Activated CD8-positive, alpha-beta memory T cell treated with anti-CD3 and anti-CD28 coated beads for 1 hour (primary cell): ENCODE measurements at places on chromosomes 7 and 10.

- no peak for DNase-seq
Observed at GRCh38 chr7:15461576-15461975, 100.2 kb downstream of the AGMO start.

DNA sequence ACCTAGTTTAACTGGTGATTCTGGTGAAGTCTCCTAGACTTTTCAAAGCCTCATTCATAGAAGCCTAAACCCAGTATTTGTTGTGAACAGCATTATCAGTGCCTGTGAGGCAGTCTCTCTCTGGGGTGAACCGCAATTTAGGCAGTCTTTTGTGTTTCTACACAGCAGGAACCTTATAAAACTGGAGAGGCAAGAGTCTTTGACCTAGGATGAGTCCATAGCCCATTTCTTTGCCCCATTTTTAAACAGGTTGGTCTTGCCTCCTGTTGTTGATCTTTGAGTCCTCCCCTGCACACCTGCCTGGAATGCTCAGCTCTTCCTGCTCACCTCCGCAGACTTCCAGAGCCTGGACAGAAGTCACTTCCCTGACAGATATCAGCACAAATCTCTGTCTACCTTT, 51.2 kb upstream of the NRP1 start:
- no peak for DNase-seq

- no peak for DNase-seq
Observed at GRCh38 chr10:82814635-82815034, 939.6 kb downstream of the NRG3 start.

DNA sequence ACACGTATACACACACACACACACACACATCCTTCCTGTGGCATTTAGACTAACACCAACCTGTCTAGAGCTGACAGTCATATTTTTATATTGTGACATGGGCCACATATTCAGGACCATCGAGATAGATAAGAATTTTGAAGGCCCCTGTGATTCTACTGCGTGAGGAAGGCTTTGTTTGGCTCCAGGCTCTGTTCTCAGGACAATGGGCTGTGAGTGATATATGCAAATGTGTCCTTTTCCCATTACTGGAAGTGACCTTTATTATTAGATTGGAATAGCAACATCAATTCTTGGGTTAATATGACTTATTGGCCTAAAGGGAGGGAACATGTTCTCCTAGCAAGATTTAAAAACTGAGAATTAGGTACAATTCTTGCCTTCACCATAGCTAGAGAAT, 156.1 kb downstream of the SPAG6 start:
- no peak for DNase-seq

DNA sequence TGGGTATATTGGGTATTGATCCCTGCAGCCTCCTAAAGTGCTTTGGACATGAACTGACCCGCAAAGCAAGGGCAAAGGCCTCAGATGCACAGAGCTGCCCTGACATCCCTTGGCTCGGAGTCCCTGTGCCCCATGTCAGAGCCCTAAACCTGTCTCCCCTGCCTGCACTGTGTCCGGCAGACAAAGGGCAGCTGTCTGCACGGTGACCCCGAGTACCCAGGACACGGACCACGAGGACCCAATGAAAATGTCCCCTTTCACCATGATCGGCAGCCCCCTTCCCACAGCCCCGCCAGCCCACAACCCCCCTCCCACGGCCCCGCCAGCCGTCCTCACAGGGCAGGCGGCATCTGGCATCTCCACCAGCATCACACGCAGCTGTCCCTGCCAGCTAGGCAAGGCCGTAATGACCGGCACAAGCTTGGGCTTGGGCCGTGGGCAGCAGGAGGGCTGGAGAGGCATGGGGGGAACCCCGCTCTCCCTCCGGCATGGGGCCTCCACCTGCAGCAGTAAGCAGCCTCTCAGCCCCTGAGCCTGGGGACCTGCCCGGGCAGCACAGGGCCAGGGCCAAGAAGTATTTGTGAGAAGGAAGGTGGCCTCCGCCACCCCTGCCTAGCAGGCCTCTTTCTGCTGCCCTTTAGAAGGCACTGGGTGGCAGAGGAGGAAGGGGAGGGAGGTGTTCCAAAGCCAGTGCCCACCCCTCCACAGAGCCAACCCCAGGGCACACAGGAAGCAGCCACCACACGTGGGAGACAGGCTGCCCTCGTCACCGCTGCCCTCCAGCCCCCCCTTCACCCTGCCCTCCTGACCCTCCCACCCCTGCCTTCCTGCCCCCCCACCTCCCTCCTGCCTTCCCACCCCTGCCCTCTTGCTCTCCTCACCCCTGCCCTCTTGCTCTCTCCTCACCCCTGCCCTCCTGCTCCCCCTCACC, 10.1 kb downstream of the NUDT1 start:
- no peak for DNase-seq

GRCh38 chr10:82874671-82875070, 999.7 kb downstream of the NRG3 start:
- DNase-seq: no peak

DNA sequence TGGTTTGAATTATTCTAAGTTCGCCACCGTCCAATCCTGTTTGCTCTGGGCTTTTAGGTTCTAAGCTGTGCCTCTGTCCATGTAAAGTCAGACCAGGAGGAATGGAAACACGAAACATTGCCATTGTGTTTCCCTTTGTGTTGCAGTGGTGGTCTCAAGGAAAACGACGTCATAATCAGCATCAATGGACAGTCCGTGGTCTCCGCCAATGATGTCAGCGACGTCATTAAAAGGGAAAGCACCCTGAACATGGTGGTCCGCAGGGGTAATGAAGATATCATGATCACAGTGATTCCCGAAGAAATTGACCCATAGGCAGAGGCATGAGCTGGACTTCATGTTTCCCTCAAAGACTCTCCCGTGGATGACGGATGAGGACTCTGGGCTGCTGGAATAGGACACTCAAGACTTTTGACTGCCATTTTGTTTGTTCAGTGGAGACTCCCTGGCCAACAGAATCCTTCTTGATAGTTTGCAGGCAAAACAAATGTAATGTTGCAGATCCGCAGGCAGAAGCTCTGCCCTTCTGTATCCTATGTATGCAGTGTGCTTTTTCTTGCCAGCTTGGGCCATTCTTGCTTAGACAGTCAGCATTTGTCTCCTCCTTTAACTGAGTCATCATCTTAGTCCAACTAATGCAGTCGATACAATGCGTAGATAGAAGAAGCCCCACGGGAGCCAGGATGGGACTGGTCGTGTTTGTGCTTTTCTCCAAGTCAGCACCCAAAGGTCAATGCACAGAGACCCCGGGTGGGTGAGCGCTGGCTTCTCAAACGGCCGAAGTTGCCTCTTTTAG, 46.3 kb upstream of the DMBT1 start:
- DNase-seq: no peak

DNA sequence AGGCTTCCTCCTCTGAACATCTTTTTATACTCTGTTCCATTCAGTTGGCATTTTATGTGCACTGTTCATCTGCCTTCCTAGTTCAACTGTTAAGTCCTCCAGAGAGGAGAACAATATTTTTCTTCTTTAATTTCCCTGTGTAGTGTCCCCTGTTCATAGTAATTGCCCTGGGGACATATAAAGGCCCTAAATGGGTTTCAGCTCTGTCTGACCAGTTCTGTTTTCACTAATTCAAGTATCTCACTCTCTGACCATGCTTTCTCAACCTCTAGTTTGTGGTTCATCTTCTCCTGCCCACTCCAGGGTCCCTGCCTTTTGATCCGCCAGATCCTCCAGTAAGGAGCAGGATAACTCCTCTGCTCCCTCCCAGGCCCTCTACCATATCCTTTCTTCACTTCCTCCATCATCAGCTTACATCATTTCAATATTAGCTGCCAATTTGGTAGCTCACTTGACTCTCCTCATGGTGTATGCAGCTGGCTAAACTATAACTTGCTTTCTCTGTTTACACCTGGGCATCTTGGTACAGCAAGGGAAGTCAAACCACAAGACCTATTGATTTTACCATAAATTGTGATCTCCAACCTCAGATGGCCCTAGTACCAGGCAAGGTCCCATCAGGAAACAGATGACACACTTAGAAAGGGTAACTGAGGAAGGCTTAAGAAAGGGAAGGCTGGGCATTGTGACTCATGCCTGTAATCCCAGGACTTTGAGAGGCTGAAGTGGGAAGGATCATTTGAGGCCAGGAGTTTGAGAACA, 17.7 kb upstream of the C10orf67 start:
- DNase-seq: no peak

DNA sequence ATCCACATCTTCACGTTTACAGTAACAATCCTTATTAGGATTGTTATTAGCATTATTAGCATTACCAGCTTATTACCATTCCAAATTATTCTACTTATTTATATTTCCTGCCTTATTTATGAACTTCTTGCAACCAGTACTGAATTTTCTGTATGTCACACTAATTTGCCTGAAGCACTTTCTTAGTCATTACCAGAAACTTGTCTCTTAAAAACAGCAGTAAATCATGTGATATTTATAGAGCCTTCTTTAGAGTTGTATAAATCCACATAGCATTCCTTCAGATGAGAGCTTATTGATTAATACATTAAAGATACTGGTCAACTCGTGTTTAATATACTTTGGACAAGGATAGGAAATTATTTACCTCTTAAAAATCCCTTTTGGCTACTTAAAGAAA, 618.6 kb downstream of the SUGCT start:
- no peak for DNase-seq

- DNase-seq: no peak
Observed at GRCh38 chr7:21099432-21099831, 312.7 kb upstream of the SP8 start.

DNA sequence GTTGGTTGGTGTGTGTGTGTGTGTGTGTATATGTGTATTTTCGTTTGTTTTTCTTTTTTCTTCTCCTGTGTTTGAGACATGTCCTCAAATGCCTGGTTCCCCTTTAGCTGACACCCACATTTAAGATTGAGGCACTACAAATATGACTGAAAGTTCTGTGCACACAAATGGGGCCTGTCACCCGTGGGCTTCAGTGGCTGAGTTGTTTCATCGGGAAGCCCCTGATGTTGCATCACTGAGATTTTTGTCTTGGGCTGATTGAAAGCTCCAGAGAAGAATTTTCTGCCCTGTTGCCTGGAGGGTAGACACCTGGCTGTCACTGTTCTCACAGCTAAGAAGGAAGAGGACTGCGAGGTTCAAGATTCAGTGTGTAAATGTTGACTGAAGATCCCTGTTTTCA, 283.8 kb upstream of the C7orf33 start:
- no peak for DNase-seq

DNA sequence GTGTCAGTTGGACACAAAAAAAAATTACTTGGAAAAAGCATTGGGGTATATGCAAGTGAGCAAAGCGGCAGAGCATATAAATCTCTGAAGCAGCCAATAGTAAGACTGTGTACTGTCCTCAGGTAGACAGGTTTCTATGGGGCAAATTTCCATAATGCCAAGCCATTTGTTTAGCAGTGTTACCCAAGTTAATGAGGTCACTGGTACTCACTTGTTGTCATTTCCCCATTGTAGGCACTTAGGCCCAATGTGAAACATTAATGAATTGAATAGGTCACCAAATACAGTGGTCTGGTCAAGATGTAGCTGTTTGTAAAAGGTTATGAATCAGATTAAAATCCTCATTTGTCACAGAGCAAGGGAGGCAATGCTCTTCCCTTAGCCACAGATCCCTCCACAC, 27.5 kb downstream of the HOXA1 start:
- no peak for DNase-seq

GRCh38 chr7:144050093-144050492, 1.3 kb downstream of the OR2A5 start:
- DNase-seq: no peak

DNA sequence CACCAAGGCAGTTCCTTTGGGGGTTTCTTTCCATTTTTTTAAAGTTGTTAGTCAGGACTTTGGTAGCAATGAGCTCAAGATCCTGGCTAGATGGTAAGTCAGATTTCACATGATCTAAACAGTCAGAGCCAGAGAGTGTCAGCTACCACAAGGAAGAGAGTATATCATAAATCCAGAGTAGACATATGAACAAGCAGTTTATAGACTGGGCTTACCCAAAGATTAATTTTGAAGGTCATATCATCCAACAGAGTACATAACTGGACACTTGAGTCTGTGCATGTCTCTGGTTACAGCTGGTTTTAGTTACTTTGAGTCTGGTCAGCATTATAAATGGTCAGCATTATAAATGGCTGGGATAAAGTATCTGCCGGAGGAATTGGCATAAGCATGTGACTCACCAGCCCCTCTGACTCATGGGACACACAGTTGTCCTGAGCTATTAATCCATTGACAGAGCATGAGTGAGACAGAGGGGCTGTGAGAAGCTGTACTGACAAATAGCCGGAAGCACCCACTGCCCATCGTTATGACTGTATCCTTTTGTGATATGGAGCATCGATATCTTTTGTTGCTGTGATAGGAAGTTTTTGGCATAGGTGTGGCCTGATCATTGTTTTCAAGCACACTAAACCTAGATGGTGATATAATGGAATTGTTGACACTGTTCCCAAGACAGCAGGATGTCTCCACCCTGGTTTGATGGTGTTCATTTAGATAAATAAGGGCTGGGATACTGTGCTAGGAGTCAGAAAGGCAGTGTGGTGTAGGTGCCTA, 19.3 kb downstream of the PPP1R3C start:
- DNase-seq: no peak

DNA sequence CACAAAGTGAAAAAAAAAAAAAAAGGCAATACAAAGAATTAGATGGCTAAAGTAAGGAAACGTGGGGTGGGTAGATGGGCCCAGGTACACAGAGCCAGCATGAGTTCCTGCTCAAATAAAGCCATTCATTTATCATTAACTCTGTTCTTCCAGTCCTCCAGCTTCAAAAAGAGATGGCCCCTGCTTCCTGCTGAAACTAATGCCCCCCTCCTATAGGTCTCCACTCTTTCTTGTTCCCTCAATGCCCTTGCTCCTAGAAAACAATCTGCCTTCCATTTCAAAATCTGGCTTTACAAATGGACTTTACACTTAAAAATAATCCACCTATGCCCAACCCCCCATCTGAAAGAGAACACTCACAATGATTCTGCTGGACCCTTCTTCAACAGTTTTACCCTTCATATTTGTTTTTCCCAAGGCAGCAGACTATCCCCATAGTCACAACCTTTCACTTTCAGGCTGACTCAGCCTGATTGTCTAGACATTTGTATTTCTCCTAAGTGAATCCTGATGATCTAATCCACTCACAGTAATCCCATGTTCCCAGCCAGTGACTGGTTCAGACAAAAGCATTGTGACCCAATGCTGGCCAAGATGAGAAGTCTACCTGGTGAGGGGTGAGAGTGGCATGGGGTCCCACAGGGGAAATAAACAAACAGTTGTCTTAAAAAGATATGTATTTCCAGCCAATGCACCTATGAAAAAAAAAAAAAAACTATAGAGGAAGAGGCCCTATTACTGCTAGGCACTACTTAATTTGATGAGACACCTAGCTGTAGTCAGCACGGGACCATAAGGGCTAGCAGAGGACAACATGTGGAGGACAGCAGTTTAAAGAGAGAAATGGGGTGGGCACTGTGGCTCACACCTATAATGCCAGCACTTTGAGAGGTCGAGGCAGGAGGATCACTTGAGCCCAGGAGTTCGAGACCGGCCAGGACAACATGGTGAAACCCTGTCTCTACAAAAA, 74.6 kb upstream of the GRID1 start:
- no peak for DNase-seq

- DNase-seq: no peak
Observed at GRCh38 chr10:85194706-85195105, 866.3 kb downstream of the CCSER2 start.

DNA sequence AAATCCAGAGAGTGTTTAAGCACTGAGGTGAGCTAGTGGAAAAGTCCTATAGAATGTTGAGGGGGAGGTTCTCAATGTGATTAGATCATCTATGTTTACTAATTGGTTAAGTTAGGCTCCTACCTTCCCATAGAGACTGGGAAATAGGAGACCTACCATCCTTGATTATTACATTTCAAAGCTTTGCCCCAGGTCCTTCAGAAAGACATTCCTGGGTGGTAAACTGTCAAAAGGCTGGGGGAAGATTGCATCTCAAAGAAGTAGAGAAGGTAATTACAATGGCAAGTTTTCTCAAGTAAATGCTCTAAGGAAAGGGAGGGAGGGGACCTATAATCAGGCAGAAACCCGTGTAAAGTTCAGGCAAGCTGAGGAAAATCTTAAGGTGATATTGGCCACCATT, 247.8 kb upstream of the SMIM30 start:
- no peak for DNase-seq
